ENCODE measurements at places on chromosomes 1 and 21.

DNA sequence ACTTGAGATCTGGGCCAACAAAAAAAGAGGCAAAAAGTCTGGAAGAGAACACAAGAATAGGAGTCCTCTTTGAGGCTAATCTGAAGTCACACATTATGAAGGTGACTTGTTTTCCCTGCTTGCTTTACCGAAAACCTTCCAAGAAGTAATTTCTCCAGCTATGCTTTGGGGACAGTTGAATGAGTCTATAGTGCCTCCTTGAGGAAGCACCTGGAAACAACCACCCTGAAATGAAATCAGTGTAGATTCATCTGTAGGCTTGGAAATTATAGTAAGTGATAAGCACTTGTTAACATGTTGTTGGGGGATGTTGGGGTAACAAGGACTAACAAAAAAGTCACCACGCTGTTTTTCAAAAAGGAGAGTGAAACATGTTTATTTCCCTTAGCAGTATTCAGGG lies 23.4 kb upstream of the RPTN start:
- no peak for DNase-seq

DNA sequence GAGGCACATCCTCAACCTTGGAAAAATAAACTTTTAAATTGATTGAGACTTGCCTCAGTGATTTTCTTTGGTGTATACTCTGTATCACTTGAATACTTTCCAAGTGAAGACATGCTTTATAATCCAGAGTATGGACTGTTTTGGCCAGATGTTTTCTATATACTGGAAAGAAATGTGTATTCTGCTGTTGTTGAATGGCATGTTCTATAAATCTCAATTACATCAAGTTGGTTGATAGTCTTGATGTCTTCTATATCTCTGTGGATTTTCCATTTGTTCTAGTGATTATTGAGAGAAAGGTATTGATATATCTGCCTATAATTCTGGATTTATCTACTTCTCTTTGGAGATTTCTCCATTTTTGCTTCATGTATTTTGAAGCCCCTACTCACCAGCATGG lies 37.5 kb downstream of the EBNA1BP2 start:
- no peak for DNase-seq

- peak; percentile 3 for DNase-seq
Observed at GRCh38 chr1:169046671-169047070, 59.8 kb upstream of the ATP1B1 start.

DNA sequence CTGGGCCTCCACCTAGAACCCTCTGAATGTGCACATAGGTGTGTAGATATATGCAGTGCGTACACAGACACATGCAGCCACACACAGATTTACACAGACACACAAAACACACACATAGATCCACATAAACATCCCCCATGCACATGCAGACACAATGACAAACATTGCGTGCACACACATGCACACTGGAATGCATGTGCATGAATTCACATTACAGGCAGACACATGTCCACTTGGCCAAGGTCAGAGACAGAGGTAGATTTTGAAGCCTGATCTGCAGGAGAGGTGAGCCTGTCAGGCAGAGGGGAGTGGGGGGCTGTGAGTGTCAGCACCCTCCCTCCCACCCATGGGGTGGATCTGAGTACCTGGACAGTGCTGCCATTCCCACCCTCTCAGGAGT lies 338.5 kb downstream of the PTPRU start:
- DNase-seq = no peak

DNA sequence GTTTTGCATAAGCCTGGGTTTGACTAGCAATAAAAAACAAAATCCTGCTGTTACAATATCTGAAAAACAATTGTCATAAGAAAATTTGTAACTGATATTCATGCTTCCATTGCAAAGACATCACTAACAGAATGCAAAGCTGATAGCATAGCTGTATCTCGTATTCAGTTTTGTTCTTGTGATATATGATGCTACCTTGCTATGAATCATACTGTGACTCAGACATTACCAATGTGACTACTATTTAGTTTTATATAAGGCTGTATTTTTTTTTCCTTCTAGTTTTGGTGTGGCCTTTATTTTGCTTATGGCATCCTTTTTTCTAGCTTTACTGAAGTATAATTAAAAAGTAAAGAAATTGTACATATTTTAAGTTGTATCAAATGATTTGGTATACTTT lies 1381.8 kb downstream of the MRPL39 start:
- DNase-seq = no peak

DNA sequence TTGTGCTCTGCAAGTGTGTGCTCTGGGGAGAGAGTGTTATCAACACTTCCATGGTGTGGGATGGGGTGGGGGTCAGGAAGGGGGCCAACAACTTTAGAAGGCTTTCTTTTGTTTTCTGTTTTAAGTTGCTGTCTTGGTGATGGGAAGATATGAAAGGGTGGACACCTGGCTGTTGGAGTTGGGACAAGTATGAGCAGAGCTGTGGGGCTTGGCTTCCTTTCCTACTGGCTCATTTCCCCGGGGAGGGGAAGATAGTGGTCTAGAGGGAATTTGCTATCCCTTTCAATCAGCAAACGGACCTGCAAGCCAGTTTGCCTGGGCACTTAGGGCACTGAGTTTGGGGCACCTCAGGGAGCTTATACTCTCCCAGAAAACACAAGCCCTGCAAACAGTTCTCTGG lies 19.2 kb downstream of the IER5 start:
- DNase-seq = no peak

DNA sequence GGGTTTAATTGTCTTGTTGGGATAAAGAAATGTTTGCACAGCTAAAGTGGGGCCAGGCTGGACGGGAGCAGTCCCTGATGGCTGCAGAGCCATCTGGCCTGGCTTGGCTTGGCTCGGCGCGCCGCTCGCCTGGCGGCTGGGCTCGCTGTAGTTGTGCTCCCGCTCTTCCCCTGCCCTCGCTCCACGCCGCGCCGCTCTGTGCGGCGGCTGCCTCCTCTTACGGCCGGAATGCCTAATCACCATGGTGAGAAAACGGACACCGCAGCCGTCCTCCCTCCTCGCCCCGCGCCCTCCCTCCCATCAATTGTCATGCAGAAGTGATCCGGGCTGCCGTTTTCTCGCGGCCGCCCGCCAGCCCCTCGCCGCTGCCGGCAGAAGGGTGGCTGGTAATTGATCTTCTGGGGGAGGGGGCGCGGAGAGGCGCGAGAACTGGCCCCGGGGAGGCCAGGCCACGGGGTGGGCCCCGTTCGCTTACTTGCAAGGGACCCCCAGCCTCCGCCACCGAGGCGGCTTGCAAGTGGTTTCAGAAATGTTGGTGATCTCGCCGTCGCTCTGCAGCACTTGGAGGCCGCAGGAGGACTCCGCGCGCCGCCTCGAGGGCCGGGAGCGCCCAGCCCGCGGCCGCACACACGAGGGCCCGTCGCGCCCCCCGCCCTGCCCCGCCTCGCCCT lies 12.4 kb downstream of the RNF220 start:
- peak; percentile 12 for DNase-seq

- no peak for DNase-seq
Observed at GRCh38 chr1:157844089-157844830, 2.7 kb upstream of the CD5L start.

GRCh38 chr21:14520535-14520934 lies 25.6 kb downstream of the SAMSN1 start:
- no peak for DNase-seq

DNA sequence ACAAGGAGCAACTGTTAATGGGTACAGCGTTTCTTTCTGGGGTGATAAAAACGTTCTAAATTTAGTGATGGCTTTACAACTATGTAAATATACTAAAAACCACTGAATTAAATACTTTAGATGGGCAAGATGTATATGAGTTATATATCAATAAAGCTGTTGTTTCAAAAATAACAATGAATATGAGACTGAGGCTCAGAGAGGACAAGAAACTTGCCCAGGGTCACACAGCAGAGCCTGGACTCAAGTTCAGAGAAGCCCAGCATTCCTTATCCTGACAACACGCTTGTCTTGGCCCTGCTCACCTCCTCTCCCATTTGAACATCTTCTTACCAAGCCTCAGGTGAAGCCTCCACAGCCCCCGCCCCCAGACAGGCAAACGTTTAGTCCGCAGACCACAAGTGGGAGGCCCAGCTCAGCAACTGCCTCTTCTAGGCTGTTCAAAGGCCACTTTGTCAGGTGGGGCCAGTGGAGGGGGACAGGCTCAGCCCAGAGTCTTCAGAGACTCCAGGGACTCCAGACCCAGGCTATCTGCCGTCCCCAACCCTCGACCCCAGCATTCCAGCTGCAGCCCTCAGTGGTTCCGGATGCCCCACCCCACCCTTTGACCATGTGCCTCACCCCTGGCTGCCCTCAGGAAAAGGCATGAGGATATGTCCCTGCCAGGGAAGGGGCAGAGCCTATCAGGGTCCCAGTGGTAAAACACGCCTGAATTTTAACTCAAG lies 17.9 kb downstream of the SDC3 start:
- no peak for DNase-seq

DNA sequence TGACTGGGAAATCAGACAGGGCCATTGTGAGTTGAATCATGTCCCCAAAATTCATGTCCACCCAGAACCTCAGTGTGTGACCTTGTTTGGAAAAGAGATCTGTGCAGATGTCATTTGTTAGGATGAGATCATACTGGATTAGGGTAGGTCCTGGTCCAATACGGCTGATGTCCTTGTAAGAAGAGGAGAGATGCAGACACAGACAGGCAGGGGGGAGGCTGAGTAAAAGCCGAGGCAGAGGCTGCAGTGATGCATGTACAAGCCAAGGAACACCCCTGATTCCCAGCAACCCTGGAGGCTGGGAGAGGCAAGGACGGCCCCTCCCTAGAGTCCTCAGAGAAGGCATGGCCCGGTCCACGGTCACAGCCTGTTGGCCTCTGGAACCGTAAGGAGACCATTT lies 15.9 kb upstream of the NPPB start:
- no peak for DNase-seq

DNA sequence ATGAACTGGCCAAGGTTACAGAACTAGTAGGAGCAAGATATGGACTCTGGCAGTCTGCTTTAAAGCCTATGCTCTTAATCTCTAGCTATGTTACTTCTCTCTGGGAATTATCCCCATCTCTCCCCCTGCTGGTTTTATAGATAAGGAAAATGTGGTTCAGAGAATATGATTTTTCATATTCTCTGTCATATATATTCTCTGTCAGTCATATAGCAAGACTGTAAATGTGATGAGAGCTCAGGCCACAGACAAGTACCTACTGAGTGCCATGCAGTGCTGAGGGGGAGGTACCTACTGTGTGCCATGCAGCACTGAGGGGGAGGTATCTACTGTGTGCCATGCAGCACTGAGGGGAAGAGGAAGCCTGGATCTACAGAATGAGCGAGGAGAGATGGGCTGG lies 220.3 kb upstream of the FGGY start:
- no peak for DNase-seq

GRCh38 chr1:39977202-39977601 lies 22.3 kb downstream of the MFSD2A start:
- DNase-seq = no peak

DNA sequence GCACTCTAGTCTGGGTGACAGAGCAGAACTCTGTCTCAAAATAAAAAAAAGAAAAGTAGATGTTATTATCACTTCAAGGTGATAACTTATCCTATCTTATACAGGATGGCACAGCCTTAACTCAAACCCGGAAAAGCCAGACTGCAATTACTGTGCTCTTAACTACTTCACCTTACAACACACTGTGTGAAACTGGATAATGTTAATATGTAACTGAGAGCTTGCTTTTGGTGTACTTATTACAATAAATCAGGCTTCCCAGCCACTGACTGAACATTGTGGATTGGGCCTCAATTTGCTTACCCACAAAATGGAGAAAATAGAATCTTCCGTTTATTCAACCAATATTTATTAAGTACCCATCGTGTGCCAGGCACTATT lies 1.4 kb downstream of the ORC1 start:
- DNase-seq = no peak

- peak; percentile 2 for DNase-seq
Observed at GRCh38 chr1:13469343-13469742, 44.5 kb downstream of the LRRC38 start.

Measured in NCI-H345 (cell line).